ENCODE measurements at places on chromosomes 7 and 10.

GRCh38 chr10:57921140-57921539, 346.6 kb downstream of the IPMK start:
- DNase-seq: no peak

DNA sequence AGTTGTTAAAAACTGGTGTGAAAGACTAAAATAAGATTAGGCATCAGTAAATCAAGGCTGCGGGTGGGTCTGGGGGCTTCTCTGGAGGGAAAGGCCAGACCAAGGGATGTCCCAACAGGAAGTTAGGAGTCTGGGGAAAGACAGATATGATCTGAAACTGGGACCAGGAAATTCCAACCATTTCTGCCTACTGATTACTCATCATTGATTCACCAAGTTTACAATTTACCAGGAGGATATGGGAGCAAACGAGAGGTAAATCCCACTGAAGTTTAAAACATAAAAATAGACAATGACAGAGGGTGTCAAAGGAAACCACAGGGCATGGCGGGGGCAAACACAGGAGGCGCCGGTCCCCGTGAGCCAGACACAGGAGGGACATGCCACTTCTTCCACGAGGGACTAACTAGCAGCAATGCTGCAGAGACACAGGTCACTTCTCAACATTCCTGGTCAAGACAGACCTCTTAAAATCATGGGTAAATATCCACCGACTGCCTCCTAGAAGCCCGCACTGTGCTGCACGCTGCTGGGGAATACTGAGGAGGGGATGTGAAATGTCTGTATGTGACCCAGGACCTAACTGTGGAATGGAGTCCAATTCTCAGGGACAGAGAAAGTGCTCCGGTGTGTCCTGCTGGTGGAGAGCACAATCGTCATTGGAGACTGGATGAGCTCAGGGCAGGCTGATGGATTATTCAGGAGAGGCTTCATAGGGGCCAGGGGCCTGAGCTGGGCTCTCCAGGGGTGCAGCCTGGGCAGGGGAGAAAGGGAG, 153.4 kb upstream of the KLF14 start:
- no peak for DNase-seq

DNA sequence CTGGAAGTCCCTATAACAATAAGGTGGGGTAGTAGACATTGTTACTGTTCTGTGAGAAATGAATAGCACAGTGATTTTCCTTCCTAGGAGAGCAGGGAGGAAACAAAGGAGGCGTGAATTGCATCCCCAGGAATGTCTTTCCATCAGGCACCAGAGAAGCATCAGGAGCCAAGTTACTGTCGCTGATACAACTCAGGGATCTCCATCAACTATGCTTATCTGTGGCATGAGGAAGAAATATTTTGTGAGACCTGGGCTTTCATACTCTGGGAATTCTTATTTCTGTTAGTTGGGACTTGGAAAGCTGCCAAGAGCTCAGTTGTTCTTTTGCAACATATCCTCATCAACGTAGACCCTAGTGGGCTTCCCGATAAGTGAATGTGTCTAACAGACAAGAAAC, 622.3 kb downstream of the SUGCT start:
- DNase-seq: no peak

DNA sequence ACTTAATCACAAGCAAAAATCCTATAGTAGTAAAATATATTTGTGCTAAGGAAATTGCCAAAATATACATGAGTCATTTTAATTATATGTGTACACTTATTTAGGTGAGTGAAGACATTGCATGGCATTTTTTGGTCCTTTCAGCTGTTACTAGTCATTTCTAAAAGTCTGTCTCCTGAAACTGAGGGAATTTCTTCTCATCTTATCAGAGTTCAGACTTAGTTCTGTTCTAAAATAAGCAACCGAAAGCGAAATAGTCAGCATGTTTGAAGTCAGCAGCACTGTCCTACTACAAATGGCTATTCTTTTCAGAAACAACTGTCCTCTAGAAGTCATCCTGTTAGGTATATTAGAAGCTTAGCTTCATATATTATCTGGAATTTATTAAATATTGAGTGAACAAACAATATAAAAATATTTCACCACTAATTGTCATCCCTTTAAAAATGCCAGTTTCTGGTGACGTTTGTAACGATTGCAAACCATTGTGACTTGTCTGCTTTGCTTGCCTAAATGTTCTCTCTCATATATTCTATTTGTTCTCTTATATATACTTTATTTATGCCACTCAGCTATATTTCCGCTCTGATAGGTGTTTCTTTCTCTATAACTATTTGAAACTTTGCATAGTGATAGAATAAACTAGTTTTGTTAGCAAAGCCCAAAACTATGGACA, 227.4 kb upstream of the KAT6B start:
- no peak for DNase-seq

GRCh38 chr10:30447125-30447799, 13.3 kb downstream of the MAP3K8 start:
- DNase-seq: no peak

DNA sequence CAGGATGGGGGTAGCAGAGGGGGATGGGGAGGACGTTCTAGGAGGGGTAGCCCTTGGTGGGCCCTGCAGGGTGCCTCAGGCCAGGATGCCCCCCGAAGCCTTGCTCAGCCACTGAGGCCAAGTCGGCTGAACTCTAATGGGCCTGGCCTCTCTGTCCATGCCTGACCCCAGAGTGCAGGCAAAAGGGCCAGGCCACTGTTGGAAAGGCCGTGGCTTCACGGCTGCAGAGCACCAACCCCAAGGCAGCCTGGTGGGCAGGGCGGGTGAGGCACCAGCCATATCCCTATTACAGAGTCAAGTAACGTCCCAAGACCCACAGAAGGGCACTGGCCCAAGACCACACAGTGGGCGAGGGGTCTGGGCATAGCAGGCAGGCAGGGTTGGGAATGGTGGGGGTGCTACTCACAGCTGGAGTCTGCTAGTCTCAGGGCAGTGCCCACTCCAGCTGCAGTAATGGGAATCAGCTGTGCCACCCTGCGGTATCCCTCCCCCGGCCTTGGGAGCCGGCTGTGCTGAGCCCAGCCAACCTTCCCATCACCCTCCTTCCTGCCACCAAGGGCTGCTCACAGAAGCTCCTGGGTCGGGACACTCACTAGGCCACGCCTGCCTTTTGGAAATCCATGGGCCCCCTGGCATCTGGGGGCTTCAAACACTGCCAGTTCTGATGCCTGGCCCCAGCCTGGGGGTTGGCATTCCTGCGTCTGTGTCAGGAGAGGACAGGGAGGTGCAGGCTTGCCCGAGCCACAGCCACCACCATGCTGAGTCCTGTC, 4.0 kb upstream of the LFNG start:
- no peak for DNase-seq

GRCh38 chr7:156578578-156578940, 62.0 kb upstream of the RNF32 start:
- no peak for DNase-seq

GRCh38 chr10:124672181-124672638, 72.0 kb downstream of the FAM53B start:
- DNase-seq: no peak

DNA sequence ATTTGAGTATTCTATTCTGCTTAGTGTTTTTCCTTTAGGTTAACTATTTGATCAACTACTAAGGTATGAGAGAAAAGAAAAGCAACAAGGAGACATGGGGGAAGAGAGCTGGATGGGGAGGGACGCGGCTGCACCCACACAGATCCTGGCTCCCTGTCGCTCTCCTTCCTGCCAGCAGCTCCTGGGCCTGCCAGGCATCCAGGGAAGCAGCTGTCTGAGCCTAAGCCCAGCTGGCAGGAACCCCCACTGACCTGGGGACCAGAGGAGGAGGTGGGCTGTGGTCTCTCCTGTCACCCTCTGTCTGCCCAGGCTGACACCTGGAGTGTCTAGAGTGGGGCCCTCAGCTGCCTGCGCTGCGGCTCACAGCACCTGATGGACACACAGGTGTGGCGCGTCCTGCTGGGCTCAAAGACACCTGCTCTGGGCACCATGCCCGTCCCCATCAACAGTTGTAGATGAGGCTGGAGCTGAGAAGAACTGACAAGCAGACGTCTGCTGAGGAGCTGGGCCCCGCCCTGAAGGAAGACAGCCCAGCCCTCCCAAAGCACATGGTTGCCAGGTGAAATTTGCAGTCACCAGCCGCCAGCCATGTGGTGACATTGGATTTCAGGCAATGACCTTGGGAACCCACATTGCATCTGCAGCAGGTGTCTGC, 207.9 kb downstream of the PLXNA4 start:
- DNase-seq: no peak

DNA sequence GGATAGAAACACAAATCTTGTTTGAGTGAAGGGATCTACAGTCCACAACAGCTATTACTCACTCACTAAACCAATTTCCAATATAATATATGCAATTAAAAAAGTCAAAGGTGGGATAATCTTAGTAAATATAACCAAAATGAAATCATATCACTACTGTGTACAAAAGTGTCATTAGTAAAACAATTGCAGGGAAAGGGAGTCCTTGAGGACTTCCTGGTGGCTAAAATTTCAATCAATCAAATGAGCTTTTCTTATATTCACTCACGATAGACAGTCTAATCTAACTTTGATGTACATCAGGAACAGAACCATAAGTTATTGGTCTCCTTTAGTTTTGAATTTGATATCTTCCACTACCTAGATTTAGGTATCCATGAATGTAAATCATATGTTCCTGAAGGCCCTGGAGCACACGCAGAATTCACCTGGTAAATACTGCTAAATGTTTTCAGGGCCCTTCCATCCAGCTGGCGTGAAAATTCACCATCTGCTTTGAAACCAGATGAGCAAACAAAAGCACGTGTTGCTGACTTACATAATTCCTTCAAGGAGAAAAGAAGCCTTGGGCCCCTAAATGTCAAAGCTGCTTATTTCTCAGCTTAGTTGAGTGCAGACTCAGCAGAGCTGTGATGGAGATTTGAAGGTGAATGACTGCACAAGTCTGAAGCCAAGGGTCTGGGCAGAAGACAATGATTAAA, 159.3 kb upstream of the TMEM196 start:
- no peak for DNase-seq

DNA sequence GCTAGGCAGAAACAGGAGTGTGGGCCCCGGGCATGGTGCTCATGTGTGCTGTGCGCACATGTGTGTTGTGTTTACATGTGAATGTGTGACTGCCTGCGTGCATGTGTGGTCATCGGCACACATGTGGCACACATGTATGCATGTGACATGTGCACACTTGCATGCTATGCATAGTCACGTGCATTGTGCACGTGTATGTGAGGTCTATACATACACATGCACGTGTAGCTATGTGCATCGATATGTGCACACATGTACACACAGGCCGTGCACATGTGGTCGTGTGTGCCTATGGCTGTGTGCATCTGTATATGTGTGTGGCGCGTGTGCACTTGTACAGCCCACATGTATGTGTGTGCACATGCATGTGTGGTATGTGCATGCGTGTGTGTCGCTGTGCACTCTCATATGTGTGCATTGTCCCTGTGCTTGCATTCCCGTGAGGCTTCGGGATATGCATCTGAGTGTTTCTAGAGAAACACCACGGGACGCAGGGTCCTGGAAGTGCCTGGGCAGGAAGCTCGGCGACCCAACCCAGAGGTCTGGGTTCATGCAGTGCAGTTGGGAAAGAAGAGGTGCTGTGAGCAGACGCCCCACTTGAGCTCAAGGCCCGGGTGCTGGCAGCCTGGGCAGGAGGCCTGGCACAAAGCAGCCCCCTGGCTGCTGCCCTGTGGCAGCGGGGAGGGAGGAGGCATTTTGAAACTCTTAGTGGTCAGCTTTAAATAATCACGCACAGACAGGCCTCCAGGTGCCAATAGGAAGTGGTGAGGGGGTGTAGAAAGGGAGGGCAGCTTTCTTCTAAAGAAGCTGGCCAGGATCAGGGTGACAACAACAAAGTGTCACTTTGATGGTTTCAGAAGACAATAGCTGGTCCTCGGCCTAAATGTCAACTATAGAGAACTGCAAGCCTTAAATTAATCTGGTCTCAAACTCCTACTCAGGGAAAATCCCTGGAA, 410.0 kb upstream of the MGMT start:
- no peak for DNase-seq

DNA sequence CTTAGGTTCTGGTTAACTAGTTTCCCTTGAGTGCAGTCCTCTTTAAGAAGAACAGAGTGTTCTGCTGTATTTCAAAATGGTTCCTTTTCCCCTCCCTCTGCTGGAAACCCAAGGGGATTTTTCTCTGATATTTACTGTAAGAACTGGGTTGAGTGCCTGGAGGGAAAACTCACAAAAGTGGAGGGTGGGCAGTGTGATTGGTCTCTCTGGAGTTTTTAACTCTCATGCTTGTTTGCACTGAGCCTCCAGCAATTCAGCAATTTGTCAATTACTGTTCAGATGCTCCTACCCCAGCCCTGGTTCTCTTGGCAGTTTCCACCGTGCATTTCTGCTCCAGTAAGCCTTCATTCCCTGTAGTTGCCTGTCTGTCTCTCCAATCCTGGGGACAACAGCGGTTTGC, 273.4 kb upstream of the SORCS1 start:
- no peak for DNase-seq

- DNase-seq: no peak
These were observed 80.3 kb upstream of the RHOBTB1 start for GRCh38 chr10:61024151-61024855.
